ENCODE measurements at places on chromosomes 2 and 18. TPM values are rescaled to one million over a fixed set of nuclear protein-coding genes. Genes with fewer than 3 reads are reported as not detected.

The MYO3B gene
- total RNA-seq = not detected

DNA sequence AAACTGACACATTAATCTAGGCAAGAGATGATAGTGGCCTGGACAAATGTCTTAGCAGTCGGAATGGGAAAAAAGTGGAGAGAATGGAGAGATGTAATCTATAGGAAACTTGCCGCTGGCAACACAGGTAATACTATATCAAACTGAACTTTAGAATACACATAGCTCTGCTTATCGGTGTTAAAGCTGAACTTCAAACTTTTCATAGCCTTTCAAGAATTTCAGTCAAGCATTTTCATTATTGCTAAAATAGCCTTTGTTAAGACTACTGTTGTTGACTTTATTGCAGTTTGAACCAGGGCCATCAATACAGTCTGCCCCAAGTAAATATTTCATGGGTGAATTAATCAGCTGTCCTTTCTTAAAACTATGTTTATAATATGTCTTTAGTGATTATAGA is 12.9 kb upstream of the CHST9 start:
- no peak for DNase-seq

The RAB6D gene
- total RNA-seq = not detected

- DNase-seq = no peak
These were observed 464.3 kb upstream of the ID2 start for GRCh38 chr2:8217468-8218030.

Measured in dermis microvascular lymphatic vessel endothelial cell (primary cell).